ENCODE measurements at places on chromosomes 3 and 15.

- DNase-seq = no peak
These were observed 31.6 kb downstream of the FILIP1L start for GRCh38 chr3:100082714-100083113.

GRCh38 chr3:139559541-139559940, 20.0 kb upstream of the RBP1 start:
- DNase-seq = no peak

DNA sequence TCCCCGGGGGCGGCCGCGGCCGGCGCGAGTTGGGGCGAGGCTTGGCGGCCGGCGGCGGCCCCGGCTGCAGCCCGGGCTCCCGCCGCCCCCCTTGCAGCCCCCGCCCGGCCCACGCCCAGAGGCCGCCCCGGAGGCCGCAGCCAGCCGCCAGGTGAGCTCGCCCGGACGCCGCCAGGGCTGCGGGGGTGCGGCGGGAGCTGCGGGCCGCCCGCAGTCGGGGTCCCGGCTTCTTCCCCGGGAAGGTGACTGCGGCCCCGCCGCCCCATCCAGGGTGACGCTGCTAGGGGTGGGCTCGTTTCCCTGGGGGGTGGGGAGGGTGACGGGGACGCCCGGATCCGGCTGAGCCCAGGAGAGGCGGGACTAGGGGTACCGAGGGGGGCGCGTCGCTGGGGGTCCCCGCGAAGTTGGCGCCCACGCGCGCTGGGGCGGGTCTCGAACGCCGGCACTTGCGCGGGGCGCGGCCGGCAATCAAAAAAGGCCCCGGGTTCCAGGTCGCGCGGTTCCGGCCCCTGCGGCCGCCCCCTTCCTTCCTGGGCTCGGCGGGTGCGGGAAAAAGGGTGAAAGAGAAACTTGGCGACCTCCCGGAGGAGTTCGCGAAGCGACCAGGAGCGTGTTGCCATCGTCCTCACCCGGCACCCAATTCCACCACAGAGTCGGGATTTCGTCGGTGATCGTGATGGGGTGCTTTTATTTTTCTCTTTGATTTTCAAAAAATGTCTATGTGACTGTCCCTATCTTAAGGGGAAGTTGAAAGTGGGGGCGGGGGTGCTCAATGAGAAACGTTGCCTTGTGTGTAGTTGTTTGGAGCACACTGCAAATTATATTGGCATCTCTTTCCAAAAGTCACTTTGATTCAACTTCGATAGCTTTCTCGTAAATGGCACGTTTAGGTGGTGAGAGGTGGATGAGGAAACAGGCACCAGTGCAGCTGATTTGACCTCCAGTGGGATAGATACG, 619 bp downstream of the ATXN7 start:
- peak; percentile 32 for DNase-seq

DNA sequence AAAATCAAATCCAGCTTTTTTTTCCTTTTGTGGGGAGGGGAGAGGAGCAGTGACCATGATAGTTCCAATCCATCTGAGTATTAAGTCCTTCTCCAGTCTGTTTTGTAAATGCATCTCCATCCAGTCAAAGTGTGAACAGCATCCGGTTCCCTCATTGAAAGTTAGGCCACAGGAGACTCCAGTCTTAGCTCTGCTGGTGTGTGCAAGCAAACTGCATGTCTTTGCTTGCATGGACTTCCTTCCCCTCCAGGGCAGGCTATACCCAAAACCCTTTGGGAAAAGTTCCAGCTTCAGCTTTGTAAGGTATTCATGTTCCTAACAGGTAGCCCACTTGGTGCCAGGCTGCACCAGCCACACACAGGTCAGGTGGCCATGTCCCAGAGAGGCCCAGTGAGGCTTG, 3.1 kb upstream of the MAN2C1 start:
- DNase-seq = no peak

DNA sequence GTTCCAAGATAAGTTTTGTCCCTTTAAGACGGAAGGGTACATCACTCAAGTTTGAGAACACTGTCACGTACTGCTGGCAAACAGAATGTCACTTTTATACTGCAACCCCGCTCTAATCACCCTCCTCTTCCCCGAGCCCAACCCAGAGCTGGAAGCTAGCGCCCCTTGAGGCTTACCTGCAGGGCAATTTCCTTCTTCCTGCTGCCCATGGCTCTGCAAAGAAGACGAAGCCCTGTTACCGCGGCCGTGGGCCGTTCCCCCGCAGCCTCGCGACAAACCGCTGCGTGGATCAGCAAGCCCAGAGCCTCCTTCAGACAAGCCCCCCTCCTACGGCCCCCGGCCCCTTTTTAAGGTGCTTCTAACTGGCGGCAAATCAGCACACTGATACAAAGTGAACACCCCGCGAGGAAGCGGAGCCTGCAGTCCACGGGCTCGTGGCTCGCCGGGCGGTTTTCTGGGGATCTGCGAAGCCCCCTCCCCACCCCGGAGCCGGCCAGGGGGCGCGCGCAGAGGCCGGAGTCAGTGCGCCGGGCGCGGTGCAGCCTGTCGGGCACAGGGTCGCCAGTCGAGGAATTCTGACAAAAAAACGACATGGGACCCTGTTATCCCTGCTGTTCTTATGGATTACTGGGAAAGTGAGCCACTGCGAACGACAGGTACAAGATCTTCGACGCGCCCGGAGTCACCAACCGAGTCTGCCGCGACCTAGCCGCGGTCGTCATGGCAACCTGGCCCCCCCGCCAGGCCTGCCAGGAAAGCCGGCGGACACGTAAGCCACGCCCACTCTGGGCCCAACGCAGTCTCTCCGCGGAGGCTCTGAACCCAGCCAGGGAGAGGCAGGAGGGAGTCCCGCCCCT, at the start of gene NME9:
Gene NME9, minus strand, starts transcription at position 725 of the 857 bp plus-strand sequence. Its CDS starts 516 bp downstream, at position 209.
- peak; percentile 89 for DNase-seq

- DNase-seq = no peak
These were observed 50.9 kb downstream of the MYL3 start for GRCh38 chr3:46812237-46812791.

DNA sequence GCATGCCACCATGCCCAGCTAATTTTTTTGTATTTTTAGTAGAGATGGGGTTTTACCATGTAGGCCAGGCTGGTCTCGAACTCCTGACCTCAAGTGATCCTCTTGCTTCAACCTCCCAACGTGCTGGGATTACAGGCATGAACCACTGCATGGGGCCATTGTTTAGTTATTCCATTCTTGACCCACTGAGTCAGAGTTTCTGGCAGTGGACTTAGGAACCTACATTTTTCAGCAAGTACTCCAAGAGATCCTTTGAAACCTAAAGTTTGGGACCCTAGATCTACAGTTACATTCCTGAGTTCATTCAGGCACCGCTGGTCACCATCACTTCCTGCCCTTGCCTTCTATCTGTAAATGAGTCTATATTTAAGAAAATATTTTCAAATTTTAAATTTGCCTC, 1.4 kb upstream of the TNFSF10 start:
- DNase-seq = no peak

DNA sequence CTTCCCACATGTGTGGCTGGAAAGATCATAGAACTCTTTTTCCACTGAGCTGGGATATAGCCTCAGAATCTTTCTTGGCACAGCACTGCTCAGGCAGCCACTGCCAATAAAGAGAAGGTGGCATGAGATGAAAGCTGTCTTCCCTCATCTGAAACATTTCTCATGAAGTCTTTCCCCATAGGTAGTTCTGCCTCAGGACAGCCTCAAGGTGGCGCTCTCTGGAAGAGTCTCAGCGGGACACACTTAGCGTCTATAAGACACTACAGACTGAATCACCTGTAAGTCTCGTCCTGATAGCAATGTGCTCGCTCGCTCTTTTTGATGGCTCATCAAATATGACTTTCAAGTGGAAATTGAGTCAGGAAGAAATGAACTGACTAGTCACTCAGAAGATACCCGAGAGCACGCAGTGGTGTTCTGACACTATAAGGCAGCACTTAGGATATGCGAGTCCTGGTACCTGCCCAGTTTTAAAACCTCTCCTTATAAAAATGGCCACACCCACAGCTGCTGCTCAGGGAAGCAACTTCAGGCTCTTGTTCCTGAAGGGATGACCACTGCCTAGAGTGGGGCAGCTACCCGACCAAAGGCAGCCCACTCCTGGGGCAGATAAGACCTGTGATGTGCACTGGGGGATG, 269.5 kb downstream of the SUCLG2 start:
- DNase-seq = peak; percentile 44

GRCh38 chr3:126256251-126256650, 75.9 kb upstream of the ALDH1L1 start:
- no peak for DNase-seq

DNA sequence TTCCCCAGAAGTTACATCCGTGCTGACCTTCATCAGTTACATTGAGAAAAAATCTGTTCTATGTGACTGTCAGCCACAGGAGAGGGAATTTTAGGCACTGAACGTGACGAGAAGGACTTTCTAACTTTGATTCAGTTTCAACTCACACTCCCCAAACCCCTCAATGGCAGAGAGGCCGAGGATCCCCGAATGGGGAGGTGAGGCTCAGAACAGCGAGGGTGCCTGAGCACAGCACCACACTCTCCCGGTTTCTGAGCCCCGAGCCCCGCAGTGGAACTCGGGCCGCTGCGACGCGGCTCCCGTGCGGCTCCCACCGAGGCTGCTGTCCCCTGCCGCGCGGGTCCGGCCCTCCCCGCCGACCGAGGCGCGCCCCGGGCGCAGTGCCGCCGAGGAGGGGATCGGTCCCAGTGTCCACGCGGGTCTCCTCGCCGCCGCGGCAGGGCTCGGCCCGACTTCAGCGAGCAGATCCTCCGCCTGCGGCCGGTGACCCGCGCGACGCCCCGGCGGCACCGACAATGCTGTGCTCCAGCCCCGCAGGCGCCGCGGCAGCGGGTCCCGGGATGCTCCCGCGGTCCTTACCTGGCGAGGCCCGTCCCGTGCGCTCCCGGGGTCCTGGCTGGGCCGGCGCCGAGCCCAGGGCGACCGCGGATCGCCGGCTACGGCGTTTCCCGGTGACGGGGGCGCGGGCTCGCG, 439 bp downstream of the CTXND1 start:
- DNase-seq = no peak

GRCh38 chr15:88535100-88535499, 11.4 kb downstream of the DET1 start:
- DNase-seq = no peak

GRCh38 chr3:101838691-101839090, 10.6 kb upstream of the NFKBIZ start:
- DNase-seq = no peak

GRCh38 chr3:94440767-94441493, 378.1 kb downstream of the NSUN3 start:
- peak; percentile 71 for DNase-seq

- no peak for DNase-seq
These were observed 984 bp upstream of the EDC3 start for GRCh38 chr15:74696808-74697207.

- no peak for DNase-seq
These were observed 7.6 kb downstream of the SI start for GRCh38 chr3:165070682-165071081.

DNA sequence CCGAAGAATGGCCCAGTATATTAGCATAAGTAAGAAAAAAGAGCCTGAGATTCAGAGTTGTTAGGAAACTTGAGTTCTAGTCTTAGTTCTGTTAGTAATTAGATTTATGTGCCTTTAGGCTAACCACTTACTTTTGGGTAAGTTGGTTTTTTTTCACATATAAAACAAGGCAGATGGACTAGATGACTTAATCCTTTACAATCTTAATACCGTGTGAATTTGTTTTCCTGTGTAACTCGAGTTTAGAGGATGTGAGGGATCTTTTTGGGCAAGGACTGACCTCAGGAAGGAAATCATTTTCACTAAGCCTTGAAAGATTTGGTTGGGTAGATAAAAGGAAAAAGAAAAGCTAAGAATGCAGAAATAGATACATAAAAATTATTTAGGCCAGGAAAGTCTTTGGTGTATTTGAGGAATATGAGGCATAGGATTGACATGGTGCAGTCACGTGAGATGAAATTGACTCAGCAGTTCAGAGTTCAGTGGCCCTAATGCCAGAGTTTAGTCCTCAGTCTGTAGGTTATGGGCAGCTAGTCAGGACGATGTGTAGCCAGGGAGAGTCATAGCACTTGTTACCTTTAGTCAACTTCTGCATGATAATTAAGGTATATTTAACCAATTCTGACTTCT, 34.6 kb downstream of the PAK2 start:
- no peak for DNase-seq

GRCh38 chr3:14001136-14001535, 121.3 kb upstream of the WNT7A start:
- DNase-seq = no peak

- no peak for DNase-seq
These were observed 87.5 kb upstream of the PRR20G start for GRCh38 chr3:127375151-127375930.

- no peak for DNase-seq
These were observed 62.5 kb downstream of the RPN1 start for GRCh38 chr3:128588147-128588546.

- DNase-seq = no peak
These were observed 9.5 kb downstream of the SOX2 start for GRCh38 chr3:181721046-181721875.

GRCh38 chr3:20648294-20648693, 462.3 kb upstream of the SGO1 start:
- no peak for DNase-seq

GRCh38 chr15:63044077-63044644, 1.6 kb downstream of the TPM1 start:
- DNase-seq = peak; percentile 2

DNA sequence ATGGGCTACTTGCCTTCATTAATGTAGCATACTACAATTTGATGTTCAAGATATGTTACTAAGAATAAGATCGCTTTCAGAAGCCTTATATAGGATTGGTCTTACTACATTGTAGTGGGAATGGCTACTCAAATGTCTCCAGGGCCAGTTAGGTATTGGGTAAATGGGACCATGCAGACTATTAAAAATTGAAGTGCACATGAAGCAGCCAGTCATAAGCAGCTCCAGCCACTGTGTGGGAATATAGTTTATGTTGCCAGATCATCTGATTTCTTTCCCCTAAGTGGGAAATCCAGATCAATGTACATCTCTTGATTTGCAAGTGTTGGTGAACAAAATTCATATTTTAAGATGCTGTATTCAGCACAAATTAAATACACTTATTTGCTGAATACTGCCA, 5.1 kb downstream of the CTNNB1 start:
- DNase-seq = no peak

- DNase-seq = no peak
These were observed 99.2 kb upstream of the SAMMSON start for GRCh38 chr3:69900331-69900730.

GRCh38 chr15:99478977-99479376, 86.8 kb upstream of the MEF2A start:
- DNase-seq = no peak

DNA sequence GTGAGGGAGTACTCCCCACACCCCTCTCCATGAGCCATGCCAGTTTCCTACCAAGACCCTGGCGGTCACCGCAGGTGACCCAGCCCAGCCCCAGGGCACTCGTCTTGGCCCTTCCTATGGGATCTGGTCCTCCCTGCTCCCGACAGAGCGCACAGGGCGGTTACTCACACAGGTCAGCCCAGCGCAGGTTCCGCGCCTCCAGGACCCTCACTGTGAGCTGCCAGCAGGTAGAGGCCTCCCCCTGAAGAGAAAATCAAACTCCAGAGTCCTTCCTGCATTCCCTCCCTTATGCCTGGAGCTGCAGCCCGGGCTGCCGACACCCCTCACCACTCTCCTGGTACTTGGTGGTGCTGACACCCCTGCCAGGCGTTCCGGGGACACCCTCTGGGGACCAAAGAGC, 6.9 kb downstream of the PLA2G4D start:
- DNase-seq = no peak

Data from ACHN (cell line).